ENCODE measurements at places on chromosomes 1 and 21. TPM values are rescaled to one million over a fixed set of nuclear protein-coding genes. Genes with fewer than 3 reads are reported as not detected.

GNAT2 gene
- not detected for total RNA-seq

KIF2C gene
- total RNA-seq, result not detected

ANKRD35 gene
- total RNA-seq, result 0.04 TPM

PROX1 gene
- 32.8 TPM for total RNA-seq

PGBD5 gene
- 15.2 TPM for total RNA-seq

- DNase-seq, result no peak
These were observed 339 bp downstream of the LHX4 start for GRCh38 chr1:180230416-180230790.

GRCh38 chr1:56811331-56811730, 7.9 kb downstream of the FYB2 start:
- peak; percentile 78 for DNase-seq

- DNase-seq, result no peak
These were observed 872 bp downstream of the TSTD1 start for GRCh38 chr1:161037661-161038522.

GRCh38 chr1:229905031-229905545, 161.9 kb upstream of the GALNT2 start:
- peak; percentile 35 for DNase-seq

DNA sequence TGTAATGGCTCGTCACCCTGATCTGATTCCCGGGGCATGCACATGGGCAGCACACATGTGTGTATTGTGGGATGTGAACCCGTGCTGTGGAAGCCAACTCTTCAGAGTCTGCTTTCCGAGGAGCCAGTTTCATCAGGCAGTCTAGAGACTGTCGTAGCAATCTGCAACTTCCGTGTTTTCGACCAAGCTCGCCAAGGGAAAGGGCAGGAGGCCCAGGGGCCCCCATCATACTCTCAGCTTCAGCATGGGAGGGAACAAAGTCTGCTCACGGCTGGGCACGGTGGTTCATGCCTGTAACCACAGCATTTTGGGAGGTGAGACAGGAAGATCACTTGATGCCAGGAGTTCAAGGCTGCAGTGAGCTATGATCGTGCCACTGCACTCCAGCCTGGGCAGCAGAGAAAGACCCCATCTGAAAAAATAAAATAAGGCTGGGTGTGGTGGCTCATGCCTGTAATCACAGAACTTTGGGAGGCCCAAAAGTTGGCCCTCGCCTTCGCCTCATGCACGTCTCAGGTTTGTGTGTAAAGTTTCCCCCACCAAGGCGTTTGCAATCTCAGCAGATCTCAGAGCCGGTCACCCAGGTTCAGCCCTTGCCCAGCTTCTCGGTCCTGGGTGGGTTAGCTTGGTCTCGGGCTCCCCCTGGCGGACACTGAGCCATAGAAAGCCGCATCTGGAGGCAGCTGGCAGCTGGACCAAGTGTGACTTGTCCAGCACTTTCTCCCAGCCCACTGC, 48.5 kb upstream of the SLC25A33 start:
- DNase-seq, result peak; percentile 83

- DNase-seq, result peak; percentile 35
These were observed 434 bp downstream of the EVA1B start for GRCh38 chr1:36322786-36323635.

GRCh38 chr1:44354268-44354839, 703 bp downstream of the ERI3 start:
- DNase-seq, result no peak

- no peak for DNase-seq
These were observed 67.1 kb downstream of the HIVEP3 start for GRCh38 chr1:41851589-41851988.
